ENCODE measurements at places on chromosomes 3 and 15.
A peak's percentile ranks its signal among the peaks of the same experiment; 100 is the strongest.

DNA sequence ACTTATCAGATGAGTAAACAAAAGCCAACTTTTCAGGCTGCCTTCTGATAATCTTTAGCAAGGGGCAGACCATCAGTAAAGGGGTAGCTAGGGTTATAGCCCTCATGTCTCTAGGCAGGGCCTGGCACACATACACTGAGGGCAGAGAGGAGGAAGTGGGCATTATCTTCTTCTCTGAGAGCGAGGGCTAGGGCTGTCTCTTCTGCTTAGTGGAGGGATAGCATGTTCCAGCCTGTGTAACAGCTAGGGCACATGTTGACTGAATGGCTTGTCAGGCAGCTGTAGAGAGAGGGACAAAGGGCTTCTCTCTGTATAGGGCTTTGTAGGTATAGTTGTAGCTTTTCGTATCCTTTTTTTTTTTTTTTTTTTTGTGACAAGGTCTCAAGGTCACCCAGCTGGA, 17.8 kb downstream of the CRTC3 start:
- DNase-seq = no peak

GRCh38 chr3:156606729-156607128, 51.8 kb upstream of the SSR3 start:
- no peak for DNase-seq

DNA sequence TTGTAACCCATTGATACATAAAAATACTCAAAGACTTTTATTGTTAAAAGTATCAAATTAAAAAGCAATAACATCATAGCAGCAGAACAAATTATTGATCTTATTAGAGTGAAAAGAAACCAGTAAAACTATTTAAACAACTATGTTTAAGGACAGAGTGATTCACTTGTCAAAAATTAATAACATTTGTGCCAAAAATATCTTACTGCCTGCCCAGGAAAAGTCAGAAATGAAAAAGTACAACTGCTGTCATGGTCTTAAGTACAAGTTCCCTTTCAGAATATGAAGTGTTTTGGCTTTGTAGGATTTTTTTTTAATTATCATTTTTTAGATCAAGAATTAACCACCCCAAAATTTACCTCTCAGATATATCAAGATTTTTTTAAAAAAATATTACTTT, 3.4 kb downstream of the IFT57 start:
- no peak for DNase-seq

DNA sequence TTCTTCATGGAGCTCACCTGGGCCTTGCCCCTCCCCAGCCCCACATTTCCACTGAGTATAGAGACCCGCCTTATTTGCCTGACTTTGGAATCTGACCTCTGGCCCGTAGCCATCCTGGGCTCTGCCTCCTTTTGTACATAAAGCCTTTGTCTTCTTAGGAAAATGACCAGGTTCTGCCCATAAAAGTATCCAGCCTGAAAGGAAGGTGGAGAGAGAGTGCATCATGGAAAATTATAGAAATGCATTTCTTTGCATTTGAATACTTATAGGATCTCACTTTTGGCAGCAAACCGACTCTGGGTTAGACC, 3.6 kb upstream of the SH2D7 start:
- no peak for DNase-seq

- no peak for DNase-seq
Observed at GRCh38 chr3:114538211-114538610, 244.4 kb downstream of the TIGIT start.

GRCh38 chr3:104214937-104215336, 1151.8 kb upstream of the ALCAM start:
- no peak for DNase-seq

DNA sequence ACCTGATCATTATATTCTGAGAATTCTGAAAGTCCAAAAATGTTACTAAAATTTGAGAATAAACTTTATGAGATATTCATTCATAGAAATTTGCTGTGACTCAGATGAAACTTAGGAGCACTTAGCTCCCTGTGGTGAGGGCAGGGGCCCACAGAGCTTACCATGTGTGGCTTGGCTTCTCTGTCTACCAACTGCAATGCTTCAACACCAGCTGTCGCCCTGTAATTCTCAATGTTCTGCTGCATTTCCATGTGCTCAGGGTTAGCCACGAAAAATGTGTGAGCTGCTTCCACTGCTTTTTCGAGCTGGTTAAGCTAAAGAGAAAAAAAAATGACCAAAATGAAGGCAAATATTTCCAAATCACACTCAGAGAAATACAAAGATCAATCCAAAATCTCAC, 125.6 kb downstream of the P3H2 start:
- no peak for DNase-seq

DNA sequence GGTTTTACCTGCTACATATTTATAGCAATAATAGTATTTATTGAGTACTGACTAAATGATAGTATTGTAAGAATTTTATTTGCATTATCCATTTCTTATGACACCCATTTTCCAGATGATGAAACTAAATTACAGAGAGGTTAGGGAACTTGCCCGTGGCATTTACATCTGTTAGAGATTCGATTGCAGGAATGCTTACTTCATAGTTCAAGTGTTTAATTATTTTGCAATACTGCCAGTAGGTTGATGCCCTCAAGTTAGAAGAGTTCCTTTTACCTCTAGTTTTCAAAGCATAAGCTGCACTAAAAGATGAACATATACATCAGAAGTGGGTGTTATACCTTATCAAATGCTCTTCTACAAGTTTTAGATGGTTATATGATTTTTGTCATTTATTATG, 362.8 kb upstream of the RGMA start:
- DNase-seq = no peak

- DNase-seq = no peak
Observed at GRCh38 chr3:46389306-46389705, 17.6 kb downstream of the CCR5AS start.

- DNase-seq = no peak
Observed at GRCh38 chr3:55690726-55691125, 203.6 kb upstream of the WNT5A start.

DNA sequence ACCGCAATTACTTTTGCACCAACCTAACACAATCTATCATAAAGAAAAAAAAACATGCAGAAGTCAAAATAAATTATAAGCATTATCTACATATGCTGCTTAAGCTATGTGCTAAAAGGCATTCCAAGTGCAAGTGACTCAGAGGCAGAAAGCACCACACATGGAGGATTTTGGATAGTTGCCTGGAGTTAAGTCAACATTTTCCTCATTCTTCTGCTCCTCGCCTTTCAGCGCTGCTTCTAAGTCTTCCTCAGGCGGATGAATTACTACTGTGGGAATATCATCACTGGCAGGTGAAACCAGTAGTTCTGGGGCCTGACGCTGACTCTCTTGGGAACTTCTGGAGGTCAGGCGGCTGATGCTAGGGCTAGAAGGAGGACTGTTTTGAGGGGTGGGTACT, 53.1 kb downstream of the SLC4A7 start:
- no peak for DNase-seq

DNA sequence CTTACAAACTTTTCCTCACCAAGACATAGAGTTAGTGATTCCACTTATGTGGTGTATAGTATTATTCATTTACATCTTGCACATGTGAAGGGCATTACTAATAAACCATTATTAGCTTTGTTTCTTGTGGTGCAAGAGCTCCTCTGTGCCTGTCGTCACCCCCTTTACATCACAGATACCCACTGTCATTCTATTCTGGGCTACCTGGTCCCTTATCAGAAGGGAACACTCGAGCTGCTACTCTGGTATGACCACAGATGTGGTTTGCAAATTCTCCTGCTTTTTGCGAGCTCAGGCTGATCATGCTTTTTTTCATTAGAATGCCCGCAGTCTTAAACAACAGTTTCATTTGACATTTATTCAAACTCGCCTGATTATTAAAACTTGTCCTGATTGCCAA, 13.9 kb upstream of the SENP2 start:
- DNase-seq = no peak

- DNase-seq = no peak
Observed at GRCh38 chr15:33985287-33985686, 17.0 kb downstream of the CHRM5 start.

DNA sequence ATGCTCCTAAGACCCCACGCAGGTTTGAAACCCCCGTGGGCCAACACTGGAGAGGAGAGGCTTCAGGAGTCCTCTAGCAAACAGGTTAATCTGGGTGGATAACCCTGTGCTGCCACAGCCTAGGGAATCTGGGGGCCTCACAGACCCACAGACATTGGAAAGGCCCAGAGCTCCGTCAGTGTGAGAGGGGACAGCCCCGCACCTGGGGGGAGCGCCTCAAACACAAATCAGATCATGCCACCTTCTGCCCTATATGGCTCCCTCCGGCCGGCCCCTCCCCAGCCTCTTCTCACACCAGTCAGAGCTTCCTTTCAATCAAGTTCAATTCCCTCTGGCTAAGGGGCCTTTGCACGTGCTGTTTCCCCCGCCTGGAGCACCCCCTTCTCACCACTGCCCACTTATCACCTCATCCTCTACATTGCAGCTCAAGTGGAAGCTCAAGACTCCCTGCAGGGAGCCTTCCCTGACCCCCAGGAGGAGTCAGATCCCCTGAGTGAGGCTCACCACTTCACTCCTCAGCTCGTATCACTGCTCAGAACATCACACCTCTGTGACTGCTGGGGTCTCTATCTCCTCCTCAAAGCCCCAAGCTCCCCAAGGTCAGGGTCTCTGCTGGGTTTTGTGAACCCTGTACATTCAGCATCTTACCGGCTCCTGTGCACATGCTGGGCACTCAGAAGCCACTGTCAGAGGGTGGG, 24.1 kb downstream of the FBLN2 start:
- DNase-seq = no peak

DNA sequence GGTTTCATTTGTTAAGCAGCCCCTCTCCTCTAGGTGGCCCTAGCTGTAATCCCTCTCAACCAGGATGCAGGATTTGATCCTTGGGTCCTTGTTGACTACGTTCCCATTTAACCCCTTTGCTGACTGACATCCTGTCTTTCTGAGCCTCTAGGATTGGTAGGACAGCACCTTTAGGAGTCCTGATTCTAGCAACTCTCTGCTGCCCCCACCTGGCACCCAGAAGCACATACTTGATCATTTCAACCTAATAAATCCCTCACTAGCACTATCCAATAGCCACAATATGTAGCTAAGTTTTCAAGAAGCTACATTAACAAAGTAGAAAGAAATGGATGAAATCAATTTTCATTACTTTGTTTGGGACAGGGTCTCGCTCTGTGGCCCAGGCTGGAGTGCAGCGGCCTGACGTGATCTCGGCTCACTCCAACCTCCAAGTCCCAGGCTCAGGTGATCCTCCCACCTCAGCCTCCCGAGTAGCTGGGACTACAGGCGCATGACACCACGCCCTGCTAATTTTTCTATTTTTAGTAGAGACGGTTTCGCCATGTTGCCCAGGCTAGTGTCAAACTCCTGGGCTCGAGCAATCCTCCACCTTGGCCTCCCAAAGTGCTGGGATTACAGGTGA, 28.3 kb downstream of the RSL24D1 start:
- DNase-seq = peak; percentile 53

GRCh38 chr3:155262295-155262694, 31.2 kb downstream of the STRIT1 start:
- no peak for DNase-seq

DNA sequence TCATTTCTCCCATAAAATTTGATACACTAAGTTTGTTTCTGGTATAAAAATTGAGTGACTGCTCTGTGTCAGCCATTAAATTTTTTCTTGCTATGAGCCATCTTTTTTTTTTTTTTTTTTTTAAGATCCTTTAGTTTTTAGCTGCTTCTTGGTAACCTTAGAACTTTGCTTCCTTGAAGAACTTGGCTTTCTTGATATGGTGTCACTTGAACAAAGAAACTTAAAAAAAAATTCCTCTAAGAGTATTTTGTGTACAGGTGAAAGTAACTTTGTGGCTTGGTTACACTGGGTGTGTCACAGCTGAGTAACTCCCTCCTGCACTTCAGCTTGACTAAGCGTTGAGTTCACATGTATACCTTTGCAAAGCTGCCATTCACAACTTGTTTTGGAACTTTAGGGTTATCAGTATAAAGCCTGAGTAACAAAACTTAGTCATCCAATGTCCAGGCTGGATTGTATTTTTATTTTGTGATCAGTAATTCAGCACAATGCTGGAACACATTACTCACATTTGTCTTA, 6.5 kb downstream of the CHD2 start:
- peak; percentile 49 for DNase-seq

DNA sequence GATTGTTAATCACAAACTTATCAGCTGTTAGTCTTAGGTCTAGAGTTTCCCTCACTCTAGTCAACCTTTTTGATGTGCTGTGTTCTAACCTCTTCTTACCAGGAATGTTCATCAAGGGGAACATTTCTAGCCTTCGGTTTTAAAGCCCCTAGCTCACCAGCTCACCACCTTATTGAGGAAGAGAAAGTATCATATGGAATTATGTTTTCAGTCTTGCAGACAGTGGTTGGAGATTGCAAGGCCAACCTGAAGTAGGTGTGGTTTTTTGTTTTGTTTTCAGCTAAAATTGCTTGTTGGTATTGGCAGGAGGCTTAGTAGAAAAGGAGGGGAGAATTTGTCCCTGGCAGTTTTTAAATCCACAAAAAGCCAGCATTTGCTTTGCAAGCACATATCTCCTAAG, 48.4 kb upstream of the CCDC80 start:
- DNase-seq = no peak

- DNase-seq = no peak
Observed at GRCh38 chr3:12188328-12188648, 29.6 kb upstream of the TIMP4 start.

- no peak for DNase-seq
Observed at GRCh38 chr3:107633327-107634098, 110.8 kb downstream of the BBX start.

DNA sequence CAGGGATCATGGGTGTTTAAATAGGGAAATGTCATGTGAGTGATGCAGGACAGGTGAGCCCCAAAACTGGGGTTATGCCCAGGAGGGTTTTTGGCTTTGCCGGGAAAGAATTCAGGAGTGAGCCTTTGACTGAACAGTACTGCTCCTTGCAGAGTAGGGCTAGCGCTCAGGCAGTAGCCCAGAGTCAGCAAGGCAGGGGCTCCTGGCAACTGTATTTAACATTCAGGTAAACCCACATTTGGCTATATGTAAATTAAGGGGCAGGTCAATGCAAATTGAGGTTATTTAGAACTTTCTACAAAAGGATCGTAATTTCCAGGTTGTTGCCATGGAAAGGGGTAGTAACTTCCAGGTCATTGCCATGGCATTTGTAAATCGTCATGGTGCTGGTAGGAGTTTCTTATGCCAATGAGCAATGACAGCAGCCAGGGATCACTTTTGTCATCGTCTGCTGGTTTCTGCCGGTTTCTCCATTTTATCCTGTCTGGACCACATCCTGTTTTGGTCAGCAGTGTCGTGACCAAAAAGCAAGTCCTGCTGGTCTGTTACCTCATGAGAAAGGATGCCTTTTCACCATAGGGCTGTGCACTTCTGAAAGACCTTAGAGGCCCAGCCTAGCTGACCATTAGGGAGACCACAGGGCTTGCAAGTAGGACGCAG, 24.3 kb downstream of the MTHFS start:
- DNase-seq = no peak

GRCh38 chr3:179464323-179465092, 13.2 kb upstream of the GNB4 start:
- DNase-seq = no peak

All from activated CD8-positive, alpha-beta memory T cell treated with anti-CD3 and anti-CD28 coated beads, Interleukin-2, amount 50 U/mL, for 4 hours (primary cell).